ENCODE measurements at places on chromosomes 16 and 17. TPM values are rescaled to one million over a fixed set of nuclear protein-coding genes. Genes with fewer than 3 reads are reported as not detected.

CDH8 gene
- total RNA-seq = not detected

HSF4 gene
- total RNA-seq = 5.3 TPM

HEATR9 gene
- total RNA-seq = not detected

CHST5 gene
- total RNA-seq = not detected

MBTPS1 gene
- 81.0 TPM for total RNA-seq

GSE1 gene
- 76.0 TPM for total RNA-seq

CDRT4 gene
- not detected for total RNA-seq

YPEL3 gene
- 60.6 TPM for total RNA-seq

KIF19 gene
- 0.54 TPM for total RNA-seq

CTRL gene
- total RNA-seq = not detected

BPTF gene
- total RNA-seq = 31.5 TPM

BRIP1 gene
- total RNA-seq = 1.4 TPM

ANKRD40CL gene
- not detected for total RNA-seq

PERCC1 gene
- not detected for total RNA-seq

CAPNS2 gene
- 0.56 TPM for total RNA-seq
